Stimulated activated CD8-positive, alpha-beta memory T cell treated with anti-CD3 and anti-CD28 coated beads, Interleukin-12 subunit alpha, Interleukin-12 subunit beta, amount 100 ng/mL, for 1 hour (primary cell): ENCODE measurements at places on chromosomes 7 and 10.

GRCh38 chr7:142352543-142352942 lies 94.7 kb upstream of the PRSS58 start:
- DNase-seq: no peak

DNA sequence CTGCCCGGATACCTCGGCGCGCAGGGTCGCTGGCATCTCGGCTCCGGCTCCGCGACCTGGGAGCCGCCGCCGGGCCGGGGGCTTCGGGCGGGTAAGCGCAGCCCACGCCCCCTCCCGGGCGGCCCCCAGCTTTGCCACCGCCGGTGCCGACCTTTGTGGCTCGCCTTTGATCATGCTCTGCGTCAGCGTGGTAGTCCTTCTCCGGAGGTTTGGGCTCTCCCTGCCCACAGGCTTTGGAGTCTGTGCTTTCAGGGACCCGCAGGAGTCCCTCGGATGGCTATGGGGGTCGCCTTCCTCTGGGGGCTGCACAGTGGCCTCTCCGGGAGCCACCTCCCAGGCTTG lies 7.3 kb downstream of the ATP6V1F start:
- no peak for DNase-seq

- DNase-seq: no peak
These were observed 687 bp downstream of the HELLS start for GRCh38 chr10:94546049-94546900.

- no peak for DNase-seq
These were observed at the start of gene VSTM2A for GRCh38 chr7:54541669-54542625. VSTM2A (plus strand) TSS chr7:54542375; CDS start chr7:54542731, 356 bp downstream.

GRCh38 chr7:25624051-25624450 lies 395.8 kb upstream of the NPVF start:
- no peak for DNase-seq

GRCh38 chr10:124587811-124588211 lies 126.2 kb downstream of the LHPP start:
- no peak for DNase-seq

DNA sequence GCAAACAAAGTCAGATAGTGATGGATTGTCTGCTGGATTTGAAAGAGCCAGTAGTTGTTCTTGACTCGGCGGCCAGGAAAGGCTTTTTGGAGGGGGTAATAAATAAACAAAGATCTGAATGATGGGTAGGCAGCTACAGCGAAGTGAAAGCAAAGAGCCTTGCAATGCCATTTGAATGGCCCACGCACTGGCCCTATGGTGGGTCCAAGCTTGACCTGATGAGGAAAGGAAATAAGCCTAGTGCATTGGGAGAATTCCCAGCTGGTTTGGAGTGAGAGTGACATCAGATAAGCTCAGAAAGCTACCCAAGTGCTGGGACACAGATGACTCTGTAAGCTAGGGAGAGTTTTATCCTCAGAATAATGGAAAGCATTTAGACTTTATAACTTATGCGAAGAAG lies 365.2 kb downstream of the PLXDC2 start:
- DNase-seq: no peak

DNA sequence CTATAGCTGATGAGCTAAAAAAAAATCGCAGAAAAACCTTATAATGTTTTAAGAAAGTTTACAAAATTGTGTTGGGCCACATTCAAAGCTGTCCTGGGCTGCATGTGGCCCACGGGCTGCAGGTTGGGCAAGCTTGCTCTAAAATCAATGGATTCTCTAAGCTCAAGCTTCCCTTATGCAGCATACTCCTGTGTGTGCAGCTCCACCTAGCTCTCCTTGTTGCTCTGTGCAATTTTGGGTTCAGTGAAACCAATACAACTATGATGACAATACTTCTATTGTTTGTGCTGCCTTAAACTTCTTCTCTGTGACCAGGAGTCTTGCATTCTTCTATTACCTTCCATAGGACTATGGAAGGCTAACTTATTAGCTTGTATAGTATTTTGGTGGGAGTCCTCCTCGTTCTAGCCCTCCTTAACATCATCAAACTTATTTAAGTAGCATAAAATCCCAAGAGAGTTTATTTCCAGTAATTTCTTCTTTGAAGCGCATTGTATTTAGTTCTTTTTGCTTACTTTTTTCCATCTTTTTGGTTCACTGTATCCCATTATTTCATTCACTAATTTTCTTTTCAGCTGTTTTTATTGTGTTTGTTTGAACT lies 170.9 kb upstream of the SMIM30 start:
- DNase-seq: no peak

GRCh38 chr10:122740640-122741039 lies 41.0 kb upstream of the C10orf120 start:
- DNase-seq: no peak

- DNase-seq: no peak
These were observed 1.1 kb upstream of the ARHGAP22 start for GRCh38 chr10:48605786-48606529.

DNA sequence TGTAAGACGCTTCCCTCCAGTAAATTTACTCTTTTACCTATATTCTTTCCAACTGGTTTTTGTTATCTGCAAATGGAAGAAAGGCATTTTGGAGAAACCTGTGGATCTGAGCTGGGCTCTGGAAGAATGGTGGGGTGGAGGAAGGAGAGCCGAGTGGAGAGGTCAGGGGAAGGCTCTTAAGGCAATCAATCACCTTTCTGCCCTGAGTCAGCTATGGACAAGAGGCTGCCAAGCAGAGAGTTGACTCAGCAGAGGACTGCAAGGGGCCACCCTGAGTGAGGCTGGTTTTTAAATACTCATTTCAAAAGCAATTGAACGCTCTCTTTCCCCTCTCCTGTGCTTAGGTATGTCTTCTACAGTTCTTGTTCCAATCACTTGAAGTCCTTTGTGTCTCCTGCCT lies 81.8 kb downstream of the SPAG6 start:
- DNase-seq: no peak

DNA sequence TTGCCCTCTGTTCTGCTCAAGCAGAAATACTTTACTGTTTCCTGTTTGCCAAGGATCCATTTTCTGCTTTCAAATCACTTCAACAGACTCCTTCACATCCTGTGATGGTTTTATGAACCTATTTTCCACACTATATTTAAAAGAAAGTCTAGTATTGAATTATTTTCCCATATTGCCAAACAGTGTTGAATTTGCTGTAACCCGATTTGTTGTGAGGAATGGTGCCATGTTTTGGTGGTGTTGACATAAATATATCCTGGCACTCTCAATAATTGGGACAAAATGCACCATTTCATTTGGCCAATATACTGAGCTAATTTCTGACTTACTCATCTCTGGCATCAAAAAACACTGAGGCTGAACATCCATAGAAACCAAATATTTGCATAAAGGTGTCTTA lies 615.4 kb upstream of the SEMA3D start:
- no peak for DNase-seq

- DNase-seq: no peak
These were observed 40.1 kb upstream of the AKR1C2 start for GRCh38 chr10:5043716-5044115.

DNA sequence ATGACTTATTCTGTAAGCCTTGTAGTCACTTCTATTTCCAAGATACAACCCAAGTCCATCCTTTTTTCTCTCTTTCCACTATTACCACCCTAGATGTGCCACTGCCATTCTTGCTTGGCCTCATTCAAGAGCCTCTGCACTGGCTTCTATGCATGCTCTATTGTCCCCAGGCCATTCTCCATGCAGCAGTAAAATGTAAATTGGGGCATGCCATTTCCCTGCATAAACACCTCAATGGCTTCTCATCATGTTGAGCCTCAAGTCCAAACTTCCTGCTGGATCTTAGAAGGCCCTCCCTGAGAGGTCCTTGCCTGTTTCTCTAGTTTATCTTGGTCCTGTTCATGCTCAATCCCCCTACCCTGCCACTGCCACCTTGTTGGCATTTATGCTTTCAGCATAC lies 23.2 kb upstream of the WDFY4 start:
- no peak for DNase-seq

DNA sequence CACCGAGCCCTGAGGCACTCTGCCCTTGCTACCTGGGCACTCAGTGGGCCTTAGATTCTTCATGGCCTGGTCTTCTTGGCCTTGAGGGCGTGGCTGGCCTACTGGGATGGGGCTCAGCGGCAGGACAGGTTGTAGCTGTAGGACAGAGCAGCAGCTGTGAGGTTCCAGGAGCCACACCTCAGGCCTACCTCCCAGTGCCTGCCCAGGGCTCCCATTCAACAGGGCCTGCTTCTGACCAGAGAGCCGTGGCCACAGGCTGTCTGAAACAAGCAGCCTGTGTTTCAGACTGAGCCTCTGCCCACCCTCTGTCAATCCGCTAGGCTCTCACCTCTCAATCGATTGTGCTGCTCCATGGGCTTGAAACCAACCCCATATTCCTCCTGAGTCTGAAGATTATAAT lies 928.0 kb upstream of the ZNF722 start:
- no peak for DNase-seq

DNA sequence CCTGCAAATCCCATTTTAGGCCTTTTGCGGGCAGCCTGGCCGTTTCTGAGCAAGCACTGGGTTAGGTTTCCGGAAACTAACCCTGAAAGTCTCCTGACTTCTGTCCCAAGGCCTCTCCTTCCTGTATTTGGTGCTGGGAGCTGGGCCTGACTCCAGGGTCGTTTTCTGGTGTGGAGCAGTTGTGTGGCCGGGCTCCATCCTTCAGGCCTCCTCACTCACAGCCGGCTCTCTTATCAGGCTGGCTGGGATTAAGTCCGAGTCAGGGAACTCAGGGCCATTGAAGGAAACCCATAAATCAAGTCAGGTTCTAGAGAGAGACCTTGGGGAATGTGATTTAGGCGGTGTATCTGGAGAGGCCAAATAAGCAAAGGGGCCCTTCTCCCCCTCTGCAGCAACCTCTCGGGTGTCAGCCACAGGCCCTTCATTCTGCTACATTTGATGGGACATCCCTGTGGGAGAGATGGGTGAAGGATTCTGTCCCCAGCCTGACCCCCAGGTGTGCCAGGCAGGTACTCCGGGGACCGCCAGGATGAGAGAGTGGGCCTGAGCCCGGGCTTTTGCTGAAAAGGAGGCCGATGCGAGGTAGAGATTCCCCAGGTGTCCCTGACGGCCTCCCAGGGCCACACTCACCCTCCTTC lies 3.3 kb downstream of the GATA3 start:
- no peak for DNase-seq

DNA sequence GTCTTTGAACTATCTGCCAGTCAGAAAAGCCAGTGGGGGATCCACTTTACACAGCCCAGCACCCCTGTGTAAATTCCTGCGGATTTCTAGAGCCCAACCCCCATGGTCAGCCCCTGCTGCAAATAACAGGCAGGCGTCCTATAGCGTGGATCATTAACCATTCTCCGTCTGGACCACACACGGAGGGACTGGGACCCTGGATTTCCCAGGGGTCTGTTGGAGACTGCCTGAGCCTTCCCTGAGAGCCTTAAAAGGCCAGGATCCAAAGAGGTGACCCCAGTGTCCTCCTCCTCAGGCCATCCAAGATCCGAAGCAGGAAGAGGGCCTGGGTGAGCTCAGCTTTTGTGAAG lies 11.2 kb upstream of the GRID1 start:
- no peak for DNase-seq

- no peak for DNase-seq
These were observed 15.7 kb downstream of the RBM33 start for GRCh38 chr7:155660059-155660757.

- no peak for DNase-seq
These were observed 232.7 kb downstream of the IMMP2L start for GRCh38 chr7:111329367-111330234.

- DNase-seq: no peak
These were observed 1.6 kb downstream of the PRRT4 start for GRCh38 chr7:128359939-128360338.

- no peak for DNase-seq
These were observed 188.6 kb upstream of the LRRTM3 start for GRCh38 chr10:66737241-66737640.

GRCh38 chr7:116095396-116095795 lies 64.8 kb upstream of the TFEC start:
- DNase-seq: no peak

DNA sequence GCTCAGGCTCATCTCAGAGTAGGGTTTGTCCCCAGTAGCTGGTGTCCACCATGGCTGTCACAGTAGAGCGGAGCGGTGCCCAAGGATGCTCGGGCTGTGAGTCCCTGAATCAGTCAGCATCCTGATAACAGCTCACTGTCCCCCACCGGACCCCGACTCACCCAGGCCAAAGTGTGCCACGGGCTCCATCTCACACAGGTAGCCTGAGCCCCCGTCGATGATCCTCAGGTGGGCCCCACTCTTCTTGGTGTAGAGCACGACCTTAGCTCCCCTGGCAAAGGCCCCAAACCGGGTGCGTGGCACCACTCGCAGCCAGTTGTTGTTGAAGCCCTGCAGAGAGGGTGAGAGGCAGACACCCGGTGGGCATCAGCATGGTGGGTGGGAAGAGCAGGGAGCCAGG lies 45.4 kb downstream of the GOLGA7B start:
- DNase-seq: no peak
